ENCODE measurements at places on chromosomes 3 and 15.

DNA sequence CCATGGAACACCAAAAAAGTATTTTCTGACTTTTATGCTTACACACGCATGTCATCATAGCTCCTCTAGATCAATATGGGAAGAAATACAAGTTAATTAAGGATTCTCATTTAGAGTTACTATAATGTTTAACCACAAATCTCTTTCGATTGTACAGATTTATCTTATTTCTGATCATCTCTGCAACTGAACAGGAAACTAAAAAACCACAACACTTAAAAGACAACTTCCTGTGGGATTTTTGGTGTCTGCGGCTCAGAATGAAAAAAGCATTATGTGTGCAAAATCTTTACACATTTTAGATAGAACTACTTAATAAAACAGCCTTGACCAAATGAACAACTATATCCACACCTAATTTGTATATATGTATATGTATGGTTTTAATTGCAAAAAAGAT is 3.0 kb upstream of the TJP1 start:
- DNase-seq: peak; percentile 64

DNA sequence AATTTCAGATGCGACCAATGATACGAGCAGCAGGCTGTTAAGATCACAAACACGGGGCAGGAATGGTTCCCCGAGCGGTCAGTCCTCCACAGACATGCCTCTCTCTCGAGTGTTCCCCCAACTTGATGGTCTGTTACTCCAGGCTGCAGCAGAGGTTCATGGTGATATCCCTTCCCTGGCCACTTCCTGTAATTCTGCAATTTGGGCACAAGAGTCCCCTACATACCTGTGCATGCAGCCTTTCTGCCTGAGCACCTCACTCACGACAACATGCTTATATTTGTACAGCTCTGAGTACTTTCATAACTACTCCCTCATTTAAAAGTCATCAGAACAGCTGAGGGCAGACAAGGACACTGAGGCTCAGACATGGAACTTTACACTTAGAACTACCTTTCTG is 408.1 kb upstream of the NR2F2 start:
- DNase-seq: no peak

DNA sequence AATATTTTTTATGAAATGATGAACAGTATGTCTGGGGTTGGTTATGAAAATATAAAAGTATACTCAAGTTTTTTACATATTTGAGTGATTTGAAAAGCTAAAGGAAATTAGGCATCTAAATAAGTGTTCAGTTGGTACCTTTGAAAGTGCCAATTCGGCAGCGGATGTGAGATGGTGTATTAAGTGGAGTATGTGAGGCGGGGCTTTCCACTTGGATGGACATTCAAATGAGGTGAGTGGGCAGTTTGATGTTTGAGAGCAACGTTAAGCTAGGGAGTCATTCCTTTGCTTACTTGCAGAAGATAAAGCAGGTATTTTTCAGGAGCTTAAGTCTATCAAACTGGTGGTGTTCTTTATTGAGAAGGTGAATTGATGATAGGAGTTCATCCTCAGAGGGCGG is 189.0 kb upstream of the GOLIM4 start:
- no peak for DNase-seq

GRCh38 chr15:63573533-63573932 is 23.7 kb upstream of the FBXL22 start:
- no peak for DNase-seq

GRCh38 chr3:172659246-172660002 is 51.4 kb downstream of the NCEH1 start:
- no peak for DNase-seq

DNA sequence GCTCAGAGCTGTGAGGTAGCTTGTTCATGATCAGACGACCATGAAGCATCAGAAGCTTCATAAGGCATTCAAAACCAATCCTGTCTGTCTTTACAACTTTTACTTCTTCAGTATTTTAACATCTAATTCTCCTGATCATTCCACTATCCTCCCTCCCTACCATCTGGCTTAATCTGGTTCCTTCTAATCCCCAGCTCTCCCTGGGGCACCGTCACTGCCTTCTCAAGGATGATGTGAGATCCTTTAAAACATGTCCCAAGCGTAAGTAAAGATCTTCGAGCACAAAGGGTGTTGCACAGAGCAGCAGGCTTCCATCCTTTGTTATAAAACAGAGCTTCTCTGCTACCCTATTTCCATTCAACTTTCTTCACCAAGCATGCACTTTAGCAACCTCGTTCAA is 362.7 kb upstream of the ARRDC4 start:
- no peak for DNase-seq

All from activated CD4-positive, alpha-beta T cell treated with anti-CD3 and anti-CD28 coated beads, Interleukin-2, Interleukin-4, amounts not matched to agents 100 ng/mL and 50 ng/mL, durations not matched to agents 16 hours and 8 hours (primary cell).